ENCODE measurements at places on chromosomes 12 and 14.

DNA sequence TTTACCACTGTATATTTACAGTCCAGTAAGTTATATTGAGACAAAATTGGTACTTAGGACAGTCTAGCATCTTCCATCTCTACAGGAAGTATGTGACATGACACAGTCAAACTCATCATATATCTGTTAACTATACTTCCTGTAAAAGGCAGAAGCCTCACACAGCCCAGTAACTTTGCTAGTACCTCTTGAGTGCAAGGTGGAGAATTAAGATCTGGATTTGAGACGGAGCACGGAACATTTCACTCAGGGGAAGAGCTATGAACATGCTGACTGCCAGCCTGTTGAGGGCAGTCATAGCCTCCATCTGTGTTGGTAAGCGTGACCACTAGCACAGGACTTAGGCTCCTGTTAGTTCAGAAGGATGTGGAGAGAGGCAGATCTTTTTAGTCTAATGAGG, 333.7 kb upstream of the OR4E1 start:
- DNase-seq, result no peak

DNA sequence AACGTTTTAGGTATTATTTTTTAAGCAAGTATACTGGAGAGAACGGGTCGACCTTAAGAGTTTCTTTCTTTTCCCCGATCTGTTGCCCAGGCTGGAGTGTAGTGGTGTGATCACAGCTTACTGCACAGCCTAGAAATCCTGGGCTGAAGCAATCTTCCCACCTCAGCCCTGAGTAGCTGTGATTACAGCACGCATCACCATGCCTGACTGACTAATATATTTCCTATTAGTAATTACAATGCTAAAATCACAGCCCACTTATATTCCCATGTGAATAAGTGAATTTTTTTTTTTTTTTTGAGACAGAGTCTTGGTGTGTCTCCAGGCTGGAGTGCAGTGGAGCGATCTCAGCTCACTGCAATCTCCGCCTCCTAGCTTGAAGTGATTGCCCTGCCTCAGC, 50.4 kb downstream of the DICER1 start:
- no peak for DNase-seq

DNA sequence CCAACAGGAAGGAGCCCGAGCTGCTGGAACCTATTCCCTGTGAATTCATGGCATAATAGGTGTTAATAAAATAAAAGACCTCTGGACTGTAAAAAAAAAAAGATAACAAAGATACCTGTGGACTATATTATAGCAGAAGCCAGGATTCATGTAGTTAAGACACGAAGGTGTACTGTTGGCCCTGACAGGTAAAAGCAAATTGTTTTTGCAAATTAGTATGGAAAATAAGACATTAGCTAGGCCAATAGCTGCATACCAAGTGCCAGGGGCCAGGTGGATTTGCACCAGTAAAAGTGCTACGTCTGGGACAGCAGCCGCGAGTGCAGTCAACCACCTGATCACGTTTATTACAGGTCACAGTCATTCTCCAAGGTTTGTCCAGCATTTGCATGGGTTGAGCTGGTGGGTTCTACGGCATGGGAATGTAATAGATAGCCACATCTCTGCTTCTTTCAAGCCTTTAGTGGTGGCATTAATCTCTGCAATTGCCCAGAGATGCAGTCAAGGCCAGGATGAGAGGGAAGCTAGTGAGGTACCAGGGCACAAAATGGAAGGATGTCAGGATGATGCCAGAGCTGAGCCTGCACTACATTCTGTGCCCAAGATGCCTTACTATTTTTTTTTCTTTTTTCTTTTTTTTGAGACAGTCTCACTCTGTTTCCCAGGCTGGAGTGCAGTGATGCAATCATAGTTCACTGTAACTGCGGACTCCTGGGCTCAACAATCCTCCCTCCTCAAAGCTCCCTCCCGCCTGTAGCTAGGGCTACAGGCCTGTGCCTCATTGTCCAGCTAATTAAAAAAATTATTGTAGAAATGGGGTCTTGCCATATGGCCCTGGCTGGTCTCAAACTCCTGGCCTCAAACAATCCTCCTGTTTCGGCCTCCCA, 26.3 kb downstream of the TNFAIP2 start:
- no peak for DNase-seq

- no peak for DNase-seq
Observed at GRCh38 chr12:51726161-51726560, 122.4 kb downstream of the FIGNL2 start.

DNA sequence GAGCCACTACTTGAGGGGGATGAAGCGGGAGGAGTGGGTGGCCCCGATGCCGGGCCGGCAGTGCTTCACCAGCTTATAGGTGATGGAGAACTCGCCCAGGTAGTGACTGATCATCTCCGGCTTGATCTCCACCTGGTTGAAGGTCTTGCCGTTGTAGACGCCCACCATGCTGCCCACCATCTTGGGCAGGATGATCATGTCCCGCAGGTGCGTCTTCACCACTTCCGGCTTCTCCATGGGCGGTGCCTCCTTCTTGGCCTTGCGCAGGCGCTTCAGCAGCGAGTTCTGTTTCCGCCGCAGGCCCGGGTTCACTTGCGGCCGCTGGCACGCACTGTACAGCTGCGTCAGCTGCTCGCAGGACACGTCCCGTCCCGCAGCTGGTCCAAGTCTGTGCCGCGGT, 3.4 kb downstream of the TIGAR start:
- DNase-seq, result no peak

- DNase-seq, result no peak
Observed at GRCh38 chr12:115771065-115771464, 506.4 kb downstream of the MED13L start.

GRCh38 chr12:53115112-53115890, 12.0 kb downstream of the SOAT2 start:
- no peak for DNase-seq

DNA sequence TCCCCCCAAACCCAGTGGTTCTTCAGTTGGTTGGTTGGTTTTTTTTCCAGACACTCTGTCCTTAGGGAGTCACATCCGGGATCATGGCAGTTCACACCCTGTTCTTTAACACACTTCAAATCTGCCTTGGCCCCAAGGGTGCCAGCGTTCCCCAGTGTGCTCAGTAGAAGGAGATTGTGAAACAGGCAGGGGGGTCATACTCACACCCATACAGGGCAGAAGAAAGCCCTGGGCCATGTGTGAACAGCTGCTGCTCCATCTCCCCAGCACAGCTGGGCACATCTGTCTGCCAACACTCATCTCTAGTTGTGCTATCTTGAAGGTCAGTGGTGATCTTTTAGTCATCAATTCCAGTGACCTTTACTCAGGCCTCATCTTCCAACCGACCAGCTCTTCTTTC, 64.4 kb upstream of the FUT8 start:
- no peak for DNase-seq

DNA sequence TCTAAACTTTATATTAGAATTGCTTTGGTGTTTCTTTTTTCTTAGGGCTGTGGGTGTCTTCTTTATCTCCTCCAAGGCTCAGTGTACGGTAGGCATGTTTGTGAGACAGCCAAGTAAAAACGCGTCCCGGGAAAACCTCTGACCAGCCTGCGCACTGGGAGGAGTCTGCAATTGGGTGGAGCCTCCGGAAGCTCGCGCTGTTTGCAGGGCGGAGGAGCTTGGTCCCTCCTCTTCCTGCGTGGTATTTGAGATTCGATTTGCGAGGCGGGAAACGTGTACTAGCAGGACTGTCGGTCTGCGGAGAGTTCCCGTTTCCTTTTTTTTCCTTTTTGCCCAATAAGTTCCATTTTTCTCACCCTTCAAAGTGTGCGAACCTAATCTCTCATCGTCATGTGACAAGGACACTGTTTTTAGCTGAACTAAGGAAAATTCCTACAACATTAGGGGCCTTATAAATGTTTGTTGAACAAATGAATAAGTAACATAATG, 182.1 kb upstream of the OTX2 start:
- no peak for DNase-seq

- no peak for DNase-seq
Observed at GRCh38 chr12:112096070-112096469, 12.5 kb downstream of the NAA25 start.

GRCh38 chr14:88660056-88660455, 97.2 kb downstream of the ZC3H14 start:
- DNase-seq, result peak; percentile 55

GRCh38 chr12:31876568-31877424, 82.4 kb upstream of the RESF1 start:
- no peak for DNase-seq

DNA sequence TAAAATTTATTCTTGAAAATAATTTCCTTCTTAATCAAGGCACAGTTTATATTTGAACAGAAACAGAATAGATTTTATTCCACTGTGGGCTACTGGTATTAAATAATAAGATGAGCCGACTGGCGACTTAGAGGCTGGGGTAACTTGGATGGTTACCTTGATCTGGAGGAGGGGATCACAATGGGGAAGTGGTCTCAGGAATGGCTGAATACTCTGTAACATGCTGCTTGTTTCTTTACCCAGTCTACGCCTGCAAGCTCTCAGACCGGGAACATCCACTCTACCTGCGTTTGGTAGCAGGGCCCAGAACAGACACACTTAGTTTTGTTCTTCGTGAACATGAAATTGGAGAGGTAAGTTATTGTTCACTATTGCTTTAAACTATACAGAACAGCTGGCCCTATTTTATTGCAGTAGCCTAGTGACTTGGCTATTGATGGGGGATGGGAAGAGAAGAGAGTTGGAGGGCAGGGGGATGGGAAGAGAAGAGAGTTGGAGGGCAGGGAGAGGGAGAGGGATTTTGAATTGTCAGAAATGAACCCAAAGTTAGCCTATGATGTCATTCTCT, 67.9 kb downstream of the GNS start:
- DNase-seq, result no peak

- DNase-seq, result no peak
Observed at GRCh38 chr14:50929506-50929905, 14.8 kb downstream of the PYGL start.

- DNase-seq, result no peak
Observed at GRCh38 chr14:94400422-94400841, 12.0 kb upstream of the SERPINA1 start.

- DNase-seq, result no peak
Observed at GRCh38 chr14:76236172-76237130, 84.7 kb downstream of the GPATCH2L start.

DNA sequence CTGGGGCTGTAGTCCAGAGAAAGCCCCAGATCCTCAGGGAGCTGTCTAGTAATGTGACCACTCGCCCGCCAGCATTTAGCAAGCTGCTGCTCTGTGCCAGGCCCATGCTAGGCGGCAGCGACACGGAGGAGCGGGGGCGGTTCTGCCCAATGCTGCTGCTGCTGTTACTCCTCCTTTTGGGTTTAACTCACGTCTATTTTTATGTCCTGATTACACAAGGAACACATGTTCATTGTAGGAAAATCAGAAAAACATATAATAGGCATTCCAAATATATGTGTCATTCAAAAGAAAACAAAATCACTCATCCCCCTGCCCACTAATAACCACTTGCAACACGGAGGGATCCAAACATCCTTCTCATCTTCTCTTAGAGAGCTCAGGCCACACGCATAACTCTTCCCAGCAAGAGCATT, 30.4 kb downstream of the CCDC92 start:
- peak; percentile 96 for DNase-seq

- no peak for DNase-seq
Observed at GRCh38 chr14:21825149-21825743, 151.6 kb upstream of the OR4E1 start.

DNA sequence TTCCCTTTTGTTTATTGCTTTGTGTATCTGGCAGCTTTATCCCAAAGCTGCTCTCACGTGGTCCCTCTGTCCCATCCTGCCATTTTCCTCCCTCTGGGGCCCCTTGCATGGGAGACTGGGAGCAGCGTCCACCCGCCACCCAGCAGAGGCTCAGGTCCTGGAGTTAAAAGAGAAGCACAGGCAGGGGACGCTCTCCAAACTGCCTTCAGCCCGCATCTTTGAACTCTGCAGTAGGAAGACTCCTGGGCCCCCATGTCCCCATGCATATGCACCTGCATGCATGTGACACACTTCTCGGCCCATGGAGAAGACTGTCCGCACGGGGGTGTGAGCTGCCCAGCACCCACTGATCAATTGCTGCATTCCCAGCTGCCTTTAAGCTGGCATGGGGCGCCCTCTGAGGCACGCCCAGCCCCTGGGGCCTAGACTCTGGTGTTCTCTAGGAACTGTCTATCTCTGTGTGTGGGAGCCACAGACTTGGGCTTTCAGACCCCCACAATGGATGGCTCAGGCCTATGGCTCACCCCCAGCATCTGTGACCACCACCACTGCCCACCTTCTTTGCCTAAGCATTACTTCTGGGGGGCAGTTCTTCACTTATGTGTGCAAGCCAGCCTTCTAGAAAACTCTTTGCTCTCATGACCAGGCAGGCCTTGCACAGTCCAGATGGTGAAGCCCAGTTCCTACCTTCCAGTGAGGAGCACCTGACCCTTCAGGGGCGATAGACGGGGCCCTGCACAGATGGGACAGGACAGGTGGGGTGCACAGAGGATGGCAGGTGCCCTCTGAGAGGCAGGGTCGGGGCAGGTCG, 96.1 kb upstream of the DIO3 start:
- no peak for DNase-seq

GRCh38 chr12:99600388-99600787, 47.2 kb upstream of the GARIN6 start:
- no peak for DNase-seq

DNA sequence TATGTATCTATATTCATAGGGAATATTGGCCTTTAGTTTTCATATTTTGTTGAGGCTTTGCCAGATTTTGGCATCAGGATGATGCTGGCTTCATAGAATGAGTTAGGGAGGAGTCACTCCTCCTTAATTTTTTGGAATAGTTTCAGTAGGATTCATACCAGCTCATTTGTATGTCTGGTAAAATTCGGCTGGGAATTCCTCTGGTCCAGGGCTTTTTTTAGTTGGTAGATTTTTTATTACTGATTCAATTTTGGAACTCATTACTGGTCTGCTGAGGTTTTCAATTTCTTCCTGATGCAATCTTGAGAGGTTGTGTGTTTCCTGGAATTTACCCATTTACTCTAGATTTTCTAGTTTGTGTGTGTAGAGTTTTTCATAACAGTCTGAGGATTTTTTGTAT, 175.2 kb downstream of the EPS8 start:
- DNase-seq, result peak; percentile 74

DNA sequence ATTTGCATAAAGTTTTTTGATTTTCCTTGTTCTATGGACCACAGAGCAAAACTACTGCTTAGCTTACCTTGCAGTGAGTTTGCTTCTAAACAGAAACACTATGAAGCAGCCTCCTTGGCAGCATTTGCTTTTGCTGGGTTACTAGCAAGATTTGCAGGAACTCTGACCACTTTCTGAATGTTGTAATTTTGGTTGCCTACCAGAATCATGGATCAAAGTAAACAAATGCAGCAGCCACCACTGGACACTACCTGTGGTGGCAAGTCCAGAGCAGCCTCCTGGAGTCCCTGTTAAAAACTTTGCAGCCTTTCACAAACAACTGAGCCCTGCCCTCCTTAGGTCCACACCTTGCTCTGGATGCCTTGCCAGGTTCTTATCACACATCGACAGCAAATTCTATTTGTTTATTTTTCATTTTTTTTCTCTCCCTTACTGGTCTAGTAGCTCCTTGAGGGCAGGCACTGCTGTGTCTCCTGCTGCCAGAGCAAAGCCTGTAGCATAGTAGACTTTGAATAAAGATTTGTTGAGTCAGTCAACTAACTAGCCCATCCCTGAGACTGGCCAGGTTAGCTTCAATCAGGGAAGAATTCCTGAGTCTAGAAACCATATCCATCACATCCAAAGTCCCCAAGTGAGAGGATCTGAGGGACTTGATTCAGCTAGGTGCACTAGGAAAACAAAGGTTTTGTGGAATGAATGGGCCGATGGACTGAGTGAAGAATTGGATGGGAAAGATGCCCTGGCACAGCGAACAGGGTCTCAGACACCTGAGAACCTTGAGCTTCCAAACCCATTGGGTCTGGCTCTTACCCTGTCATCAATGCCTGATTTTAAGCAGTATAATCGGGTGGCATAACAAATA, 5.7 kb downstream of the TTC6 start:
- no peak for DNase-seq

Data from fibroblast of gingiva (primary cell).